Stimulated activated CD8-positive, alpha-beta memory T cell treated with anti-CD3 and anti-CD28 coated beads, Interleukin-15, amount 100 ng/mL, for 48 hours (primary cell): ENCODE measurements at places on chromosomes 4 and X.
A peak's percentile ranks its signal among the peaks of the same experiment; 100 is the strongest.

DNA sequence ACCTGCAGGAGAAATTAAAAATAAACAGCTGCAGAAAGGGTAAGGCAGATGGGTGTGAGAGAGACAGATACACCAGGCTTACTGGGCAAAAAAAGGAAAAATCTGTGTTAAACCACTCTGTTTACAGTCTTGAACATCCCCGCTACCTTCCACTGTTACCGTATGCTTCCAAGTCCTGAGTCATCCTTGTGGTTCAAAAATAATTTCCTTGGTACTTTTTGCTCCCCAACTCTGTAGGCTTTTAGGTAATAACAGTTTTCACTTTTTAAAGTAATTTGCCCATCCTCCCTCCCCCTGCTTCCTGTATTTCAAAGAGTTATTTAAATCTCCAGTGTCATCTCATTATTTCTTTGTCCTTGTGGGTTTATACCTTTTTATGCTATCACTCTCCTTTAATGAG is 210.1 kb upstream of the FAT4 start:
- no peak for DNase-seq

- DNase-seq = no peak
These were observed 5.8 kb upstream of the SEPTIN11 start for GRCh38 chr4:76943790-76944189.

GRCh38 chrX:92270936-92271855 is 492.0 kb downstream of the PCDH11X start:
- no peak for DNase-seq

- no peak for DNase-seq
These were observed 210.8 kb downstream of the SPOCK3 start for GRCh38 chr4:167023364-167023925.

GRCh38 chr4:70815370-70815769 is 24.3 kb downstream of the GRSF1 start:
- DNase-seq = no peak

DNA sequence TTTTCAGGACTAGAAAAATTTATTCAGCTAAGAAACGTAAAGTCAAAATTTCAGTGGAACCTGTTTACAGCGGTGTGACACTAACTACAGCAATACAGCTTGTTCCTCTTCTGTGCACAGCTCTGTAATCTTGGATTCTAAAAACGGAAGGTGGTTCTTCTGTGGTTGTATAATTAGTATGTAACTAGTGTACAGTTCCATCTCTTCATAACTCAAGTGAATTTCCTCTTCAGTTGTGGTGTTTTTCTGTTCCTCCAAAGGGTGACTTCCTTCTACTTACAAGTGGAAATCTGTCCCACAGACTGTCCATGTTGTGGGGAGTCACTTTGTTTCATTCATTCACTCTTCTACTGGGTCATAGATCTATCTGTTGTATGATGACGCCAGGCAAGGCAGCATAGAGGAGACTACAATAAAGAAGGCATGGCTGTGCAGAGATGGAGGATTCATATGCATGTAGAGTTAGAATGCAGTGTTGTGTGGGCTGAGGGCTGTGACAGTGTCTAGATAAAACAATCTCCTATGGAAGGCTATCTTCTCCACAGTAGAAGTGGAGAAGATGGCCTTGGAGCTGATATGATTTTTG is 5.4 kb downstream of the DAPP1 start:
- DNase-seq = no peak

DNA sequence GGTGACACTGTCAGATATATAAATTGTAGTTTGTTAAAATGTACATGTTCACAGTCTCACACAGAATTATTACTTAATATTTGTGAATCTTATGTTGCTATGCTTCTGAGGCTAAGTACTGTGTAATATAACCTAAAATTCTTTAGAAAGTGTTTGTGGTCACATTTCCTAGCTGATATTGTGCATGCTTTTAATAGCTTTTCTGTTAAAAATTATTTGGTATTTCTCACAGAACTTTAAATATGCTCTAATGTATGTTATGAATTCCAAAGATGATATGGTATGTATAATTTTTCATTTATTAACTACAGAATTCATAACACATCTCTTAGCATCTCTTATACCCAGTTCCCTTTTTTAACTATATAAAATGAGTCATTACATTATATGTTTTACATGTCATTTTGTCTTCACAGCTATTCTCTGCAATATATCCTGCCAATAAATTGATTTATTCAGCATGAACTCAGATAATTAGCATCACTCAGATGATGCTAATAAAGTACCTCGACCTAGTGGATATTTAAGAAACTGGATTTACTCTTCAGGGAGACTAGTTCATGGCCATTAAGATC is 9.3 kb downstream of the PTPN13 start:
- DNase-seq = no peak

GRCh38 chr4:88794087-88794690 is 96.6 kb upstream of the NAP1L5 start:
- DNase-seq = no peak

DNA sequence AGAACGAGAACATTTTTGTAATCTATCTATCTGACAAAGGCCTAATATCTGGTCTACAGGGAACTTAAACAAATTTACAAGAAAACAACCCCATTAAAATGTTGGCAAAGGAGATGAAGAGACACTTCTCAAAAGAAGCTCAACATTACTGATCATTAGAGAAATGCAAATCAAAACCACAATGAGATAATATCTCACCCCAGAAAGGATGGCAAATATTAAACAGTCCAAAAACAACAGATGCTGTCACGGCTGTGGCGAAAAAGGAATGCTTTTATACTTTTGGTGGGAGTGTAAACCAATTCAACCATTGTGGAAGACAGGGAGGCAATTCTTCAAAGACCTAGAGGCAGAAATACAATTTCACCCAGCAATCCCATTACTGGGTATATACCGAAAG is 2284.8 kb downstream of the ARAP2 start:
- DNase-seq = no peak

GRCh38 chr4:16075061-16075460 is 8.8 kb downstream of the PROM1 start:
- DNase-seq = no peak

DNA sequence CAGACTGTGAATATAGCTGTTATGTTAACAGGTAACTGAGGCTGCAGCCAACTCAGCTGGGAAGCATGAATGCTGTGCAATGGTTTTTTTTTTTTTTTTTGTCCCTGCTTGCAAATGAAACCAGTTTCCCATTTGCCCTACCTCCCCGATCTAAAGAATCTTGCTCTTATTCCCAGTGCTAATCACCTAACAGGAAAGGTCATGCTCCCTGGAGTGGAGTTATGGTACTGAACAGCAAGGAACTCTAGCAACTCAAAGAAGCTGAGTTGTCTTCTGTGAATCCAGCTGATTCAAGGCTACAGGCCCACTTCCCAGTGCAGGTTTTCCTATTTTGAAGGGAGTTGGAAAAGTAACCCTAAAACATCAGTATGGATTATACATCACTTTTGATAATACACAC is 52.1 kb downstream of the HTR2C start:
- no peak for DNase-seq

- DNase-seq = no peak
These were observed 342.3 kb upstream of the GRID2 start for GRCh38 chr4:91961504-91961903.

GRCh38 chrX:24184018-24184417 is 34.5 kb downstream of the ZFX start:
- DNase-seq = no peak

GRCh38 chr4:71004281-71004851 is 10.9 kb downstream of the DCK start:
- peak; percentile 34 for DNase-seq

DNA sequence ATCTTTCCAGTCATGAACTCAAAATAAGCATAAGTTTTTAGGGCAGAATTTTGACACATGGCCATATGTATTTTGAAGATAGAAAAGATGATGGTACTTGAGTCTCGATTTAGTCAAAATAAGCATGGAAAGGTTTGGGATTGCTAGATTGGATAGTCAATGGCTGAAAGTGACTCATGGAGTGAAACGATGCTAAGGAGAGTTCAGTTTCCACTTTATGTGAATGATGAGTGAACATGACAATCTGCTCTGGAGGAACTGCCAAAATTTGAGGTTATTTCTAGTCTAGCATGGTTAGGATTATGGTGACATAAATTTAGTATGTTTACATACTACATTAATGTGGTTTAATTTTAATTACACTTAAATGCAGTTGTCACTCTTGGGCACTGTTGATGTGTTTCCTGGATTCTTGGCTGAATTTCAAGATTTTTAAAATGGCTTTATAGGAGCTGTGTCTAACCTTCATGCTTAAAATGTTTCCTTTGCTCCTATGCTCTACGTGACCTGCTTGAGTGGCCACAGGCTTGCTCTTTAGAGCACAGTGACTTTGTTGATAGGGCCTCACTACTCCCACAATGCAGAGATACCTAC is 17.1 kb downstream of the DDX3X start:
- DNase-seq = no peak

GRCh38 chrX:106649523-106650428 is 38.0 kb downstream of the RADX start:
- no peak for DNase-seq

GRCh38 chrX:110162867-110163266 is 155.0 kb downstream of the AMMECR1 start:
- no peak for DNase-seq

DNA sequence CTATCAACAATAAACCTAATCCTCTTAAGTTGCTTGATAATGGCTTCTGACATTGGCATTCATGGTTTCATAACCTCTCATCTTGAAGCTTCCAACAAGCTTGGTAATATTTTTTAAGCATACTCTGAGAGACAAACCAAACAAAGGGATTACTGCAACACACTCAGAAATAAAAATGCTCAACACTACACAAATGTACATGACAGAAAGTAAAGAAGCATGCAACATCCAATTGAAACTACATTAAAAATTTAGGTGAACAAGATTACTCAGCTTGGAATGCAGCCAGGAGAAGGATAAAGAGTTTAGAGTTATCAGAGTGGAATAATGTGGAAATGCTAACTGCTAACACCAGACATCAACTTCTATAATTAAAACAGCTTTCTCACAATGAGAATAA is 1136.6 kb upstream of the PABPC4L start:
- no peak for DNase-seq

DNA sequence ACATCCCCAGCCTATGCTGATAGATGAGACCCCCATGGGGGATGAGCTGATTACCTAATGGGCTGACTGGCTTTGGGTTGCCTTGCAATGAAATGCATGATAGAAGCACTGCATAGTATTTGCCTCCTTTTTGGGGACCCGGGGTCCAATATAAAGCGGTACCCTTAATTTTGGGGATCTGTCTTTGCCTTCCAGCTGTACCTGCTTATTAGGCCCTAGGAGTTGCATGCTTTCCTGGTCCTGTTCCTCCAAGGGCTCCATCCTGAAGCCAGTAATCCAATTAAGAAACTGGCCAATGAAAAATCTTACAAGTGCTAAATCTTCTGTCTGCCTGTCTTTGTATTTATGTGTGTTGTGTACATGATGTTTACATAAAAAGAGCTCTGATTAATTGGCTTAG is 791.6 kb downstream of the TRIML1 start:
- no peak for DNase-seq

DNA sequence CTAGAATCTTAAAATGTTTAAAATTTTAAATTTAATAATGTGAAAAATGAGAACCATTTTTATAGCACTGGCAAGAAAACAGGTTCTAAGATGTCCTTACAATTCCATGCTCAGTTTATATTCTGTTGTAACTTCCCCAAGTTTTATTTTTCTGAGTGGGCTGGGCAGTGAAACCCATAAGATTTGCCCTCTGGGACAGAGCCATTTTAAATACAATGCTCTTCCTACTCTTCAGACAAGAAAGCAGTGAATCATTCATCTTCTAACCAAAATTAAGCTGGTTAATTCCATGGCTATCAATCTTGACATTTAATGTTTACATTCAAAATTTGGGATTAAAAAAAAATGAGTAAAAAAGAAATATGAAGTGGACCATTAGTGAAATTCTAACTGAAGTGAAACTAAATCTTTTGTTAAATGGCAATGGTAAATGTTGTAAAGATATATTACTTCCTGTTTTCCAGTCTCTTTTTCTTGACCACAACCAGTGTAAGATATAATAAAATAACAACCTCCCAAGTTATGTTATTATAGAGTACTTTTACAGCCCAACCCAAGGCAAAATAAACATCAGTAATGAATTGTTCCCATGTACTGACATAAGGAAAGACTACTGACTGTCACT is 37.2 kb upstream of the PTPN13 start:
- no peak for DNase-seq

- DNase-seq = no peak
These were observed 138.3 kb downstream of the UNC5C start for GRCh38 chr4:95410387-95410977.

- no peak for DNase-seq
These were observed 113.3 kb upstream of the CPEB2 start for GRCh38 chr4:14888790-14889572.

DNA sequence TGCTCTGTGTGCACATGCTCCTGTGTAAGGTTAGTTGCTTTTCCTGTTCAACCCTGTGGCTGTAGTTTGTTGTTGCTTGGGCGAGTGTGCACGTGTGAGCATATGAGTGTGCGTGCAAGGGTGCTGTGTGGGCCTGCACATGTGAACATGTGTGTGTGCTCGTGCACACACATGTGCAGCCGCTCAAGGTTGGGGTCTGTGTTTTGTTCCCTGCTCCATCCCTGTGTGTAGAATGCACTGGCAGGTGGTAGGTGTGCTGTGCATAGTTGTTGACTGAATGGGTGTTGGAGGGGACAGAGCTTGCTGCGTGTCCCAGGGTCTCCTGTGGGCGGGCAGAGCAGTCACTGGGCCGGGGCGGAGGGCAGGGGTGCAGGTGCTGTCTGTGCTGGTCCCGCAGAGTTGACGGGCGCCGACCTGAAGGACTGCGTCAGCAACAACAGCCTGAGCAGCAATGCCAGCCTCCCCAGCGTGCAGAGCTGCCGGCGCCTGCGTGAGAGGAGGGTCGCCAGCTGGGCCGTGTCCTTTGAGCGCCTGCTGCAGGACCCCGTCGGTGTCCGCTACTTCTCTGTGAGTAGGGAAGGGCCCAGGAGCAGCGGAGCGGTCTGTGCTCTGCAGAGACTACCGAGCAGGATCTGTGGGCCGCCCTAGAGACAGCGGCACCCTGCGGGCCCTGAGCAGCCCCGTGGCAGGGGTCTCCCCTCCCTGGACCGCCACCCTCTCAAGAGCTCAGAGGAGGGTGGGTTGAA is 27.9 kb upstream of the HGFAC start:
- no peak for DNase-seq

DNA sequence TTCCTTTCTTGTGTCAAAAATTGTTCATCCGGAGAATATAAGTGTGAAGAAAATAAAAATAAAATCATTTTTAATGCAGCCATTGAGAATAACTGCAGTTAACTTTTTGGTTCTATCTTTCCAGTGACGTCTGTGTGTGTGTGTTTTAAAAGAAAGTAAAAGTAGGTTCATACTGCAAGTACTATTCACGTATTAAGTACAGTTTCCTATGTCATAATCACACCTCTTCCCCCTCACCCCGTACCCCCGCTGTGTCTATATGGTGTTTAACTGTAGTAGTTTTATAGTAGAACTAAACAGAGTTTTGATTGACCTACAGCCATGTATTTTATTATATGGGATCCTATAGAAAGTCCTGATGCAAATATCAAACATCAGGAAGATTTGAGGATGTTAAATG is 78.5 kb upstream of the CLCN4 start:
- no peak for DNase-seq

- no peak for DNase-seq
These were observed 17.5 kb upstream of the MSANTD1 start for GRCh38 chr4:3231471-3231870.

- no peak for DNase-seq
These were observed 27.8 kb downstream of the TCEAL1 start for GRCh38 chrX:103656617-103657016.
